Uterine smooth muscle cell (primary cell): ENCODE measurements at places on chromosomes 1 and 21. TPM values are rescaled to one million over a fixed set of nuclear protein-coding genes. Genes with fewer than 3 reads are reported as not detected.

Gene OLFML2B
- 4.9 and 7.0 TPM in 2 replicates for total RNA-seq

Gene KLHDC7A
- not detected in 2 replicates for total RNA-seq

Gene PGLYRP4
- not detected in 2 replicates for total RNA-seq

Gene KRTAP7-1
- total RNA-seq, result not detected in 2 replicates

Gene GPR37L1
- total RNA-seq, result not detected in 2 replicates

Gene CFAP126
- total RNA-seq, result not detected in 2 replicates

Gene TMPRSS15
- not detected in 2 replicates for total RNA-seq

Gene L1TD1
- 0.12 and 0.22 TPM in 2 replicates for total RNA-seq

Gene SIM2
- under 0.01 and 0.62 TPM in 2 replicates for total RNA-seq

Gene CLCA4
- total RNA-seq, result not detected in 2 replicates

Gene F13B
- not detected in 2 replicates for total RNA-seq

Gene KCNK1
- total RNA-seq, result 28.7 and 32.8 TPM in 2 replicates

Gene NUF2
- total RNA-seq, result 9.5 and 68.5 TPM in 2 replicates

Gene SRM
- total RNA-seq, result 19.7 and 21.5 TPM in 2 replicates

Gene SDE2
- total RNA-seq, result 31.8 and 34.0 TPM in 2 replicates

Gene SELP
- not detected in 2 replicates for total RNA-seq

Gene LSS
- 236 and 251 TPM in 2 replicates for total RNA-seq

Gene NPL
- 2.0 and 2.1 TPM in 2 replicates for total RNA-seq
